Activated CD4-positive, CD25-positive, alpha-beta regulatory T cell treated with anti-CD3 and anti-CD28 coated beads, Interleukin-2, amount 50 U/mL, for 72 hours (primary cell): ENCODE measurements at places on chromosomes 5 and 9.
A peak's percentile ranks its signal among the peaks of the same experiment; 100 is the strongest.

DNA sequence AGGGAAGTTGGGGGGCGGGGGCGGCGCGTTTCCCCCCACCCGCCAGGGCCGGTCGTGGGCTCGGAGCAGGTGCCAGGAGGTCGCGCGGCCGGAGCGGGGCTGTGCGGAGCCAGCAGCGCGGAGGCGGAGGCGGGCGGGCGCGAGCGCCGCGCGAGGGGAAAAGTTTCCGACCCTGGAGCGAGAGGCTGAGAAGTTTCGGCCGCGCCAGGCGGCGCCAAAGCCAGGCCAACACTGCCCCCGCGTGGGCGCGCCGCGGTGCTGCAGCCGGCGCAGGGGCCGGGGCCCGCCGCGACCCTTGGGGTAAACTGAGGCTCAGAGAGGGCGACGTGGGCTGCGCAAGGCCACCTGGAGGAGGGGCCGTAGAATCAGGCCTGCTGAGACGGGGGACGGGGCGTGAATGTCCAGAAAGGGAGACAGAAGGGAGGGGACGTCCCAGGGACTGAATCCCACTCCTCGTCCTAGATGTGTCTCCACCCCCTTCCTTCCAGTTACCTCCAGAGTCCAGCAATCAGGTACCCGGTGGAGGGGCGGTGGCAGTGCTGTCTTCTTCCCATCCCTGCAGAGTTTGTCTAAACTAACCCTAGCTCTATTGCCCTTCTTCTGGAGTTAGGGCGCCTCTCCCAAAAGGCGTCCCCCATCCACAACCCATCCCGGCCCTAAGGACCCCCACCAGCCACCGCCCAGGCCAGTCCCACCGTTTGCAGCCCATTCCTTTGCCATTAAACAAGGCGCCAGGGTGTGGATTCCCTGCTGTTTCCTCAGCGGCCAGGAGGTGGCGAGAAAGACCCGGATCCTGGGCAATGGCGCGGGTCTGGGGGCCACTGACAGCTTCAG lies 10.2 kb downstream of the C9orf50 start:
- DNase-seq, result peak; percentile 76

DNA sequence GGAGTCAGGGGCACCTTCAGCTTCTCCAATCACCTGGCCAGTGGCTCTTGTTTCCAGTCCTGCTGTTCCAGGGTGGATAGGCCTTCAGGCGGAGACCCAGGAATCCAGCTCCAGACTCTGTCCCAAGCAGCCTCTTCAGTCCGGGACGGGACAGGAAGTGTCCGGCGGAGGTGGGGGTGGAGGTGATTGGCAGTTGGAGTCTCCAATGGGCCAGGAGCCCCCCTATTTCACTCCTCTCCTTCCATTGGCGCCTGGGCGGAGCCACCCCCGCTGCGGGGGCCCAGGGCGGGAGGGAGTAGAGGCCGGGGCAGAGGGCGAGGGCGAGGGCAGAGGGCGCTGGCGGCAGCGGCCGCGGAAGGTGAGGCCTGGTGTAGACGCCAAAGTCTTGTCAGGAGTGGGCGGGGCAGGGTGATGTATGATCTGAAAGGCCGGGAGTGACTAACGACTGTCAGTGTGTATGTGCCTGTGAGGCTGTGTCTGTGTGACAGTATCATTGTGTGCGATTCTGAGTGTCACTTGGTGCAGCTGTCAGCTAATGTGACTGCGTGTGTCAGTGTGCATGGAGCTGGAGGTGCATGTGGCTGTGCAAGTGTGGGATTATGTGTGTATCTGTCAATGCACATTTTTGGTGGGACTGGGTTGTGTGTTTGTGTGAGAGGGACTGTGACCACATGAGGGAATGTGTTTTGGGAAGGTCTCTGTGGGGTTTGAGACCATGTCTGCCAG lies at the start of gene IL11RA:
Gene IL11RA, plus strand, starts transcription at position 310 of the 726 bp plus-strand sequence. CDS start 3,033 bp downstream, outside the sequence.
- DNase-seq, result peak; percentile 48

GRCh38 chr9:70085241-70085640 lies 41.6 kb downstream of the MAMDC2 start:
- DNase-seq, result no peak

DNA sequence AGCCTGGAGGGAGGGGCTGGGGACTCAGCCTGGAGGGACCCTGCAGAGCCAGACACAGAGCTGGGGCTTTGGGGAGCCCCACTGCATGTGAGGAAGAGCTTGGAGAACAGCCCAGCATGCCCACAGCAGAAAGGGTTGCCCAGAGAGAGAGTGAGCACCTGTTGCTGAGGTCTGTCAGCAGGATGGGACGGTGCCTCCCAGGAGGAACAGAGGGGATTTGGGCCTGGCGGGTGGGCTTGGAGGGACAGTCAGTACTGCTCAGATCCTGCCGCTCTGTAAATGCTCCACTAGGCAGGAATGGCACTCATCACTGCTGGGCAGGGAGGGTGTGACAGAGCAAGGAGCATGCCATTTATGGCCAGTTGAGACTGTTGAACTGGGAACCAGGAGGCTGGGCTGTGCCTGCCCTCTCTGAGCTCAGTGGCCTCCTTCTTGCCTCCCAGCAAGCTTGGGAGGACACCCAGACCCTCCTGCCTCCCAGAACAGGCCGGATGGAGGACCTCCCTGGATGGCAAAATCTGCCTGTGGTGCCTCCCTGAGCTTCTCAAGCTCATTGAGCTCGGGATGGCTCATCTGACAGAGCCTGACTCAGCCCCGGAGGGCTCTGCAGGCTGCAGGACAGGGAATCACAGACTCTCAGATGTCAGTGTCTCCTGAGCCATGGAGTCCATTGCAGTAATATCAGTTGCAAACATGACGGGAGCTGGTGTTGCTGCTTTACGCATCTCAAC lies 786 bp upstream of the HRCT1 start:
- no peak for DNase-seq

- no peak for DNase-seq
These were observed 48.9 kb upstream of the NRARP start for GRCh38 chr9:137350696-137351584.

GRCh38 chr9:107867738-107868137 lies 378.2 kb upstream of the KLF4 start:
- DNase-seq, result no peak

- DNase-seq, result no peak
These were observed 22.5 kb downstream of the LHX3 start for GRCh38 chr9:136182420-136182787.

DNA sequence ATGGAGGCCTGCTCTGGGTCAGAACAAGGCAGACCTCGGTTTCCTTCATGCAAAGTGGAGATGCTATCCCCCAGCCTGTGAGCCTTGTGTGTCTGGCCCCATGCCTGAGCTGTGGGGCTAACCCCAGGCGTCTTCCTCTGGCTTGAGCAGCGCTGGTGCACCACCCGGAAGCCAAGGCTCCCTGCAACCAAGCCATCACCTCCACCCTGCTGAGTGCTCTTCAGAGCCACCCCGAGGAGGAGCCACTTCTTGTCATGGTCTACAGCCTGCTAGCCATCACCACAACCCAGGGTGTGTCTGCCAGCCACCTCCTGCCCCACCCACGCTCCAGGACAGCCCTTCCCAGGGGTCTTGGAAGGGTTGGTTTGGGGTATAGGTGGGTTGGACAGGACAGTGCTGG lies 16.2 kb downstream of the REXO4 start:
- DNase-seq, result no peak

GRCh38 chr5:112931473-112931872 lies 9.4 kb upstream of the REEP5 start:
- DNase-seq, result no peak

DNA sequence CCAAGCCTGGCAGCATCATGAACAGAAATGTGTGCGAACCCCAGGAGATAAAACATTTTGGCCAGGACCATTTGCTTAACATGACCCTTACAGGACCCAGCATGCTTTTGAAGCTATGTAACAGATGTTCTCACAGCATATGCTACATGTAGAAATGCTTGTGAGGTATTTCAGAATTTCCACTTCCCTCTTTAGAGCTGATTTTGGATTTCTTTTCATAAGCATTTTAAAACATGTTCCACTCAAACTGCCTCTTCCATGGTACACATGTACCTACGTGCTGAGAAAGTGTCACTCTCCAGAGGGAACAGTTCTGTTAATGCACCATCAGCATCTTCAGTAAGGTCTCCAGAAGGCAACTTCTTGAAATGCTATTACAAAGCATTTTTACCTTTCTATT lies 15.7 kb upstream of the TSSK1B start:
- DNase-seq, result no peak

DNA sequence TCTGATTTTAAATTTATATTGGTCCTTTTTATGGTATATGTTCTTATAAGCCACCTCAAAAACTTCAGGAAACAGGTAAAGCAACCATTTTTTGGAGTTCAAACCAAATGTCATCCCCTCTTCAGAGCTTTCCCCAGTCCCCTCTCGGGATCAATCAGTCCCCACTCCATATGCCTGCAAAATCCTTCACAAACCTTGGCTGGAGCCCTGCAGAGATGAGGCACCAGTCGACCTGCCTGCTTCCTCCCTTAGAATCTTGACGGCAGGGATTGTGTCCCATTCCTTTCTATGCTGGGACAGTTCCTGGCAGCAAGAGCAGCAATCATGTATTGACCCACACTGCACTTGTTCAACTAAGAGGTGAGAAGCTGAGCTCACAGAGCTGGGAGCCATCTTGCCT lies 22.6 kb downstream of the B4GALT1 start:
- DNase-seq, result no peak

GRCh38 chr9:109182550-109182939 lies 15.5 kb upstream of the FRRS1L start:
- no peak for DNase-seq

DNA sequence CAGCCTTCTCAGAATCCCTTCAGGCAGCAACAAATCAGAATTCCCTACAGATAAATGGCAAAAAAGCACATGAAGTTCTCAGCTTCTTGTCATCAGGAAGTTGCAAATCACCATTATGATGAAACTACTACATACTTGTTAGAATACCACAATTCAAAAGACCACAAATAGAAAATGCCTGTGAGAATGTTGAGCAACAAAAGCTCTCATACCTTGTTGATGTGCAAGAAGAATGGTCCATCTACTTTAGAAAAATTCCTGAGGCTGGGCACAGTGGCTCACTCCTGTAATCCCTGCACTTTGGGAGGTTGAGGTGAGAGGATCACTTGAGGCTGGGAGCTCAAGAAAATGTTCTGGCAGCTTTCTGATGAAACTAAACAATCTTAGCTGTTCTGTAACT lies 278.1 kb downstream of the ICE1 start:
- DNase-seq, result no peak

GRCh38 chr5:170603578-170604565 lies 100.1 kb downstream of the KCNIP1 start:
- DNase-seq, result peak; percentile 48

GRCh38 chr5:181259283-181259682 lies 1.7 kb downstream of the TRIM52 start:
- DNase-seq, result no peak

DNA sequence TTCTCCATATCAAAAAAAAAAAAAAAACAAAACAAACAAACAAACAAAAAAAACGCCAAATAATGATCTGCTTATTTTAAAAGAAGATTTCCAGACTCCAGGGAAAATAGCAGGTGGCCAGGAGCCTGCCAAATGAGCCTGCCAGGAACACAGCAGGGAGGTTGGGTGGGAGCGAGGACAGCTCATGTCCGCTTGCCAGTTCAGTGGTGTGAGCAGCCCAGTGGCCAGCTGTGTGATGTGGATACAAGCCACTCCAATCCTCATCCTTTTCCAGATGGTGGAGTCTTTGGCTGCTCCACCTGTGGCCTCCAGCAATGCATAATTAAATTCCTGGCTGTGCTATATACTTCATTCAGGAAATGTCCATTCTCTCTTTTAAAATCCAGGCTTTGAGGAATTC lies 1025.1 kb upstream of the C9orf72 start:
- DNase-seq, result no peak

DNA sequence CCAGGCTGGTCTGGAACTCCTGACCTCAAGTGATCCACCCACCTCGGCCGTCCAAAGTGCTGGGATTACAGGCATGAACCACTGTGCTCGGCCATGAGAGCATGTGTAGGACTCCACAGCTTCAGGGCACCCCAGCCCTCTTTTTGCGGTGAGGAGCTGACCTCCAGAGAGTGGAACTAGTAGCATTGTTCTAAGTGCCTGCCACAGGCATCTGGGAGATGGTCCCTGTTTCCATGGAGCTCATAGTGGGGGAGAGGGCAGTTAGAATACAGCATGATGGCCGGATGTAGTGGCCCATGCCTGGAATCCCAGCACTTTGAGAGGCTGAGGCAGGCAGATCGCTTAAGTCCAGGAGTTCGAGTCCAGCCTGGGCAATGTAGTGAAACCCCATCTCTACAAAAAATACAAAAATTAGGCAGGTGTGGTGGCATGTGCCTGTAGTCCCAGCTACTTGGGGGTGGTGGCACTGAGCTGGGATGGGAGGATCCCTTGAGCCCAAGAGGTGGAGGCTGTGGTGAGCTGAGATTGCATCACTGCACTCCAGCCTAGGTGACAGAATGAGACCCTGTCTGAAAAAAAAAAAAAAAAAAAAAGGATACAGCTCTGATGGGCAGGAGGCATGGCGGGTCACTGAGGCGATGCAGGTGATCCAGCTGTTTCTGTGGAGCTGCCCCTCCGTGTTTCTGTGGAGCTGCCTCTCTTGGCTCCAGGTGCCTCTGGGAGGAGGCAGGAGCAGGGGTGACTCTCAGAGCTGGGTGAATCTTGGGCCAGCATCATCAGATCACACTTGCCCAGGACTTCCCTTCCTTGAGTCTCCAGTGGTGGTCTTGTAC lies 4.2 kb downstream of the ASS1 start:
- DNase-seq, result no peak

DNA sequence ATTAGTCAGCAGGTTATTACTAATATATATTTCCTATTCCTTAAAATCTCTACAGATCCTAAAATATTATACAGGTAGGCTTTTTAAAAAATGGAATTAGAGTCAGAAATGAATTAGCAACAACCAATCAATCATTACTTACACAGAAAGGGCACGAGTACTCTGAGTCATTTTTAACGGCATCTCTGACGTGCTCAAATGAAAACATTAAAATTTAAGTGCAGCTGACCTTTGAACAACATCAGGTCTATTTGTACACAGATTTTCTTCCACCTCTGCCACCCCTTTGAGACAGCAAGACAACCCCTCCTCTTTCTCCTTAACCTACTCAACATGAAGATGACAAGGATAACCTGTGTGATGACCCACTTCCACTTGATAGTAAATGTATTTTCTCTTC lies 19.1 kb downstream of the AUH start:
- DNase-seq, result no peak

- DNase-seq, result no peak
These were observed 148.0 kb upstream of the FREM1 start for GRCh38 chr9:15058236-15058635.

GRCh38 chr5:9301200-9301599 lies 244.7 kb downstream of the SEMA5A start:
- DNase-seq, result no peak

- DNase-seq, result no peak
These were observed 100.5 kb downstream of the TMEM174 start for GRCh38 chr5:73273379-73274050.

DNA sequence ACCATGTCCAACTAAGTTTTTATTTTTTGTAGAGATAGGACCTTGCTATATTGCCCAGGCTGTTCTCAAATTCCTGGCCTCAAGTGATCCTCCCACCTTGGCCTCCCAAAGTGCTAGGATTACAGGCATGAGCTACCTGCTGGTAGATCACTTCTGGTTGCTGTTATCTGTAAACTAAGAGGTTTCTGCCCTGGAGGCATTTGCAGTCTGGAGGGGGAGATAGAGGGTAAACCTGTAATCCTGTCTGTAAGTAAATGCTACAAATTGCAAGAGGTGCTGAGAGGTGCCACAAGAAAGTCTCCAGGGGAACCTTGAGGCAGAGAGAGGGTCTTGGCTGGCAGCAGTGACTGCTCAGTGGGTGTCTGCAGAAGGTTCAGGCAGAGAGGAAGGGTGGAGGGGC lies 29.0 kb upstream of the GGTA1 start:
- DNase-seq, result no peak
